ELF-1 (cell line): ENCODE measurements at places on chromosomes 12 and 14.

- DNase-seq: no peak
Measured at GRCh38 chr12:39224971-39225370, 217.9 kb downstream of the KIF21A start.

- DNase-seq: peak; percentile 94
Measured at GRCh38 chr12:16347391-16348298, at the start of gene MGST1. TSS of gene MGST1 (plus strand) at chr12:16347645. CDS start at chr12:16354253, 6,608 bp downstream.

DNA sequence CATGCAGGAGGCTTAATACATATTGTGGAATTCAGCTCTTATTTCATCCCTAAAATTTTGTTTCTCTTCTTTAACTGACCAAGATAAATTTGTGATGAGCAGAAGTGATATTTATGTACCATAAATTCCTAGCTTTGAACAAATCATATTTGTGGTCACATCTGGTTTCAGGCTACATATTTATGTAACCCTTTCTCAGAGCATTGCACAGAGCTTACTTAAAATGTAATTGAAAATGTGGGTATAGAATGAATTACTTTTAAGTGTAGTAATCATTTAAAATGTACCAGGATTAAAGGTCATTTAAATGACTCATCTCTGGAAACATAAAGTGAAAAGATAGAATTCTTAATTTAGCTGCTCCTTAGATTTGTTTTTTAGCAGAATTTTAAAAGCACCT is 129.9 kb upstream of the FRMD6 start:
- DNase-seq: no peak

- DNase-seq: no peak
Measured at GRCh38 chr12:68239309-68239982, 13.8 kb upstream of the IL26 start.

- no peak for DNase-seq
Measured at GRCh38 chr14:22520796-22521195, 68.2 kb downstream of the DAD1 start.

- DNase-seq: no peak
Measured at GRCh38 chr12:45575823-45576475, 153.6 kb upstream of the ARID2 start.

- DNase-seq: no peak
Measured at GRCh38 chr12:111360325-111360930, 8.5 kb downstream of the PHETA1 start.

DNA sequence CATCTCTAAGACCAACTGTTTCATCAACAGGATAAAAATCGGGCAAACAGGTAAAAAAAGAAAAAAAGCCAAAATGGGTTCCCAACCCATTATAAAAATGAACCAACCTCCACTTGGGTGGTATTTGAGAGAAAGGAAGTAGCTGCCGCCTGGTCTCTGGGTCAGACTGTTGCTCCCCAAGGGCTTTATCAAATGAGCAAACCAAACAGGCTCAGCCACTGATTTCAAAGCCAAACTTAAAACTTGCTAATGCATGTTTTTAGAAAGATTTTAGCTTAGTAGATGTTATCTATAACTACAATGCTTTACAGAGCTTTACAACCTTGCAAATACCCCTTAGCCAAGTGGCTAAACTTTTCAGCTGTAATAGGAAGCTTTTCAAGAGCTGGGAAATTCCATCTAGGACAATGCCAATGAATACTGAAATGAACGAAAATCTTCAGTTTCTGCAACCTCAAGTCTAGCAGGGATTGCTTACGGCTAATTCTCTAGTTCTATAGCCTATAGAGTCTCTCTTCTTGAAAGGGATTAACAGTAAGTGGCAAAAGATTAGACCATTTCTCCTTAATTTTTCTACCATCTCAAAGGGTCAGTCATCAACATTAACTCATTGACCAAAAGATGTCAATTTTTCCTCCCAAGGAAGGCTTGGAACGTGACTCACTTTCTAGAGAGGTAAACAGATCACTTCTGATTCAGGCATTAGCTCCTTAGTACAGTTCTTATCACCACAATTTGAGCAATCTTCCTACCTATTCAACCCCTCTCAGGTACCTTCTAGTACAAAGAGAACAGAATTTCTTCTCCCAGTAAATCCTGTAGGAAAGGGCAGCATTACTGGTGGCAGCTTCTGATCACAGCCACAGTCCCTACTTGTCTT is 4.2 kb downstream of the PPM1H start:
- peak; percentile 48 for DNase-seq

DNA sequence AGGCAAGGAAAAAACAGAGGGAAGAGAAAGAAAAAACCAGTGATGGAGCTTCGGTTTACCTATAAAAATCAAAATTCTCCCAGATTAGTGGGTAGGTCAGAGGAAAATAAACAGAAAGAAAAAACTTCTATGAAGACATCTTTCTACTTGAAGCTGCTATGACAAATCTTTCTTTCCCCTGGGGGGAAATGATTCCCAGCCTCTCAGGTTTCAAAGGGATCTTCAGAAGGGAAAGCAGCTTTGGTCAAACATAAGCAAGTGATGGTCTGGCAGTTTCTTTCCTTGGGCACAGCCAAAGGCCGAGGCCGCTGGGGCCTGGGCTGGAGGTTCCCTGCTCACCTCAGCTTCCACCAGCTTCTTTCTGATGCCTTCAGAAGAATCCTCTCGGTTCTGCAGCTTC is 104.5 kb downstream of the PRKAB1 start:
- DNase-seq: peak; percentile 37

DNA sequence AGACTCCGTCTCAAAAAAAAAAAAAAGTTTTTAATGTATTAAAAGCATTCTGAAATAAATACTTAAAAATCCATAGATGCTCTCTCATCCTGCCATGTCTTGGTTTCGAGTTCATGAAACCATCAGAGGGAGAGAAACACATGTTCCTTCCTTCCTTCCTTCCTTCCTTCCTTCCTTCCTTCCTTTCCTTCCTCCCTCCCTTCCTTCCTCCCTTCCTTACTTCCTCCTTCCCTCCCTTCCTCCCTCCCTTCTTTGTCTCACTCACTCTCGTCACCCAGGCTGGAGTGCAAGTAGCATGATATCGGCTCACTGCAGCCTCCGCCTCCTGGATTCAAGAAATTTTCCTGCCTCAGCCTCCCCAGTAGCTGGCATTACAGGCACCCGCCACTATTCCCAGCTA is 60.4 kb upstream of the DUSP6 start:
- no peak for DNase-seq

DNA sequence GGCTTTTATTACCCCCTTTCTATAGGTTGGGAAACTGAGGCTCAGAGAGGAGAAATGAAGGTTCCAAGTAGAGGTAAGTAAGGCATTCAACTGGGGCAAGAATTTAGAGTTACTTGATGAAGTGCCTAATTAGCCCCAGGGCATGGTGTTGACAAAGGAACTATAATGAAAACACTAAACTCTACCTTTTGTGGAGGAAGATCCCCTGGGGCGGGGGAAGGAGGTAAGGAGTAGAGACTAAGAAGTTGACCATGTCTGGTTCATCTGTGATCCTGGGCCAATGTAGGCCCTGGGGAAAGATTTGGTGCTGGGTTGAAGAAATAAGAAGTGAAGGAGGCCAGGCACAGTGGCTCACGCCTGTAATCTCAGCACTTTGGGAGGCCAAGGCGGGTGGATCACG is 16.2 kb upstream of the COX6A1 start:
- DNase-seq: peak; percentile 89

GRCh38 chr12:47989023-47989417 is 15.3 kb downstream of the COL2A1 start:
- DNase-seq: no peak

DNA sequence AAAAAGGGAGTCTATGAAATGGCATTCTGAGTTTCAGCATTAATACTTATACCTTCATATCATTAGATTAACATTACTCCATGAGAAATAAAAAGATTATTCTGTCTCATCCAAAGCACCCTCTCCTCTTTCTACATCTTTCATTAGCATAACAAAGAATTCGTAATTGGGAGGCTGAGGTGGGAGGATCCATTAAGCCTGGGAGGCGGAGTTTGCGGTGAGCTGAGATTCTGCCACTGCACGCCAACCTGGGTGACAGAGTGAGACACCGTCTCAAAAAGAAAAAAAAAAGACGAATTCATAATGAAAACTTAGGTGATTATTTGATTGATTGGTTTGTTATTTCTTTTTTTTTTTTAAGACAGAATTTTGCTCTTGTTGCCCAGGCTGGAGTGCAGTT is 1.8 kb upstream of the CDK17 start:
- peak; percentile 53 for DNase-seq

DNA sequence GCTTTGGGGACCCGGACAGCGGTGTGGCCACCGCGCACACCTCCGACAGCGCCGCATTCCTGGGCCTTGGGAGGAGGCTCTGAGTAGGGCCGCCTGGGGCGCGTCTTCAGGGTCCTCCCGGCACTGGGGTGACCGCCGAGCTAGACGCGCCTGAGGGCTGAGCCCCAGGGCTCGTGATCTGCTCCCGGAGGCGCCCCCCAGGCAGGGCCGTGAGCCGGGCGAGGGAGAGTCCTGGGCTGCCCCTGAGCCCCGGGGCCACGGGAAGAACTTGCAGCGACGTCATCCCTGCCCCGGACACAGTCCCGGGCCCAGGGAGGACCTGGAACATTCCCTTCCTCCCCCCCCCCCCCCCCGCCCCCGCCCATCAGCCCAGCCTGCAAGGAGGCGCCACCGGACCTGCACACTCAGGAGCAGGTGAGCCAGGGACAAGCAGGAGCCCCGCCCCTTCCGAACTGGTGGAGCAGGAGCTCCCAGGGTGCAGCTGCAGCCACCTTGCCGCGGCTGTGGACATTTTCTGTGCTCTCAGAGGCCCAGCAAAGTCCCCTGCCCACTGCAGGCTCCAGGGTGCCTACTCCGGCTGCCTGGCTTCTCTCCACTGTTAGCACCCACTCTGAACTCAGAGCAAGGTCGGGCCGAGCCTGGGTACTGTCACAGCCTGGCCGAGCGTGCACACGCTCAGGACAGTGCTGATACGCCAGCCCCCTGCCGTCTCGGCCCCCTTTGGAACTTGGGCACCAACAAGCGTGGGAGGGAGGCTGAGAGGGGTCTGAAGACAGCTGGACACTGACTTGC is 50.7 kb downstream of the A2M start:
- DNase-seq: peak; percentile 80

- no peak for DNase-seq
Measured at GRCh38 chr12:116127859-116128258, 149.6 kb downstream of the MED13L start.

DNA sequence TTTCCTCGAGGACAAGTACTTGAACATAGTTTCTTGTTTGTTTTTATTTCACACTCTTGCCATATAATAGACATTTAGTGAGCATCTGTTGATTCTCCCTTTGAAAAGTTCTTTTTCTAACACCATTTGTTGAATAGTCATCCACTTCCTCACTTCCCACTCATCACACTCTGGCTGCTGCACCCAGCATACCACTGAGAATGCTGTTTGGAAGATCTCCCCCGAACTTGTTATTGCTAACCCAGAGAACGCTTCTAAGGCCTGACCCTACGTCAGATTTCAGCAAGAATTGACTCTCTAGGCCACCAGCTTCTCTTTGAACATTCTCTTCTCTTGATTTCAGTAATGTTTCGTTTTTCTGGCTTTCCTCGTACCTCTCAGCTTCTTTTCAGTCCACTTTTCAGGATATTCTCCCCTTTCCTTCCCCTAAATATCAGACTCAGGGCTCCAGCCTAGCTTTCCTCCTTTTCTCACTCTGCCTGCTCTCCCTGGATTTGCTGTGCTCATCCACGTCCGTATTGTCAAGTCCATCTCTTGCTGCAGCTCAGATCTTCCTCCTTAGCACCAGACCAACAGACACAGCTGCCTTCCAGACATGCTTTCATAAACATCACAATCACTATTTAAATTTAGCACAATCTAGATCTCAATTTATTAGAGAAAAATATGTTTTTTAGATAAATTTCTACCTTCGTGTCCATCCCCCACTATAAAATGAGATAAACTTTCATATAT is 94.0 kb upstream of the SLC38A4 start:
- DNase-seq: no peak

DNA sequence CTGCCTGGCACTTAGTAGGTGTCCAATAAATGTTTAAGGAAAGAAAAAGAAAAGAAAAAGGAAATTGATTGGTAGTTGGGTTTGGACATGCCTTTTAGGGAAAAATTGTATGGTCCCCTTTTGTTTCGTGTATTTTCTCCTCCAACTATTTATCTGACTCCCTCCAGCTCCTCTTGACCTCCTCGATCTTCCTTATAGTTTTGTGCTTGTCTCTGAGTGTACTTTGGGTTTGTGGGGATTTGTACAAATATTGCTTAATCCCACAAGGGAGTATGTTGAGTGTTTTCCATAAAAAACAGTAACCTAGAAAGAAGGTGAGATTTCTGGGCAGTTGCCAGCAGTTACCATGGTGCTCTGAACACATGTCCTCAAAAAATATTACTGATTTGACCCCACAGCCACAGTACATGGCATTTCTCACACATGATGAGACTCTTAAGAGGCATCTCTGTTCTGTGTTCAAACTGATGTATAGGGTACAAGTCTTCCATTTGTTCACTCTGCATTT is 15.7 kb downstream of the PLEKHG7 start:
- no peak for DNase-seq

DNA sequence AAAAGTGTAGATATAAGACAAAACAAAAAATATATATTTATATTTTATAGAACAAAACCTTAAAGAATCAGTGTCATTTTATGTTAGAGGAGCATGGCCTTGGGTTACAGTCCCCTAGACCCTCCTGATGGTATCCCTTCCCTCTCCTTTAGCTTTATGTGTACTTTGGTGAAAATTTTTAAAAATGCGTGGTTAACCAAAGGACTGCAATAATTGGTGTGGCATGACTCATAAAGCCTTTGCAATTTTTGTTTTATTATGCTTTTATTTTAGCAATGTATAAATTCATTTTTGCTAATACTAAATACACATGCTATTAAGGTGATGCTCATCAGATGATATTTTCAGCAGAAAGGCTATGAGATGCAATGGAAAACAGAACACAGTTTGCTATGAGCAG is 264.4 kb downstream of the SYT1 start:
- no peak for DNase-seq

DNA sequence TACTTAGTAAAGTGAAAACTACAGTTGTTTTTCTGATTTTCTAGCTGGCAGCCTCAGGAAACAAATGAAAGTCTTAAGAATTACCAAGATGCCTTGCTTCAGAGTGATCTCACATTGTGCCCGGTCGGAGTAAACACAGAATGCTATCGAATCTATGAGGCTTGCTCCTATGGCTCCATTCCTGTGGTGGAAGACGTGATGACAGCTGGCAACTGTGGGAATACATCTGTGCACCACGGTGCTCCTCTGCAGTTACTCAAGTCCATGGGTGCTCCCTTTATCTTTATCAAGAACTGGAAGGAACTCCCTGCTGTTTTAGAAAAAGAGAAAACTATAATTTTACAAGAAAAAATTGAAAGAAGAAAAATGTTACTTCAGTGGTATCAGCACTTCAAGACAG is 28.9 kb downstream of the RXYLT1 start:
- DNase-seq: no peak

- no peak for DNase-seq
Measured at GRCh38 chr12:52539083-52539820, 13.7 kb downstream of the KRT71 start.

DNA sequence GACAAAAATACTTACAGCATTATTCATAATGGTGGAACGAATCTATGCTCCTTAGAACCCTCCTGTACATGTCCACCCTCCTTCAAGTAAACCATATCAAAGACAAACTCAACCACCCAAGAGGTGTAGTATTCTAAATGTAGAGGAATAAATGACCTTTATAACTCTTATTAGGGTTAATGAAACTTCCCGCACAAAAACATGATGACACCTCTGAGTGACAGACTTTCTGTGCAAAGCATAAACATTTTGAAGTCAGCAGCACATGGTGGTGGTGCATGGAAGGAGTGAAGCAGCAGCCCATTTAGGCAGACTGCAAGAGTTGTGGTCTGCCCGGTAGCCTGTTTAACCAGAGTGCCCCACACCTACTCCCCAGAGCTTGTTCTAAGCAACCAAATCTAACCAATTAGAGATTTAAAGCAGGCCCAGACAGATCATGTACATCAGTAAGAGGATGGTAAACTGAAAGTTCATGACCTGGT is 615 bp upstream of the ASB8 start:
- DNase-seq: no peak

- DNase-seq: no peak
Measured at GRCh38 chr14:91841065-91841464, 26.3 kb downstream of the TC2N start.
